Right cardiac atrium (tissue), 5 donors: ENCODE measurements at places on chromosomes 11 and 22. TPM values are rescaled to one million over a fixed set of nuclear protein-coding genes. Genes with fewer than 3 reads are reported as not detected.

GRCh38 chr11:71164186-71164585 lies 88.2 kb downstream of the SHANK2 start:
- DNase-seq = no peak

- DNase-seq = no peak
Measured at GRCh38 chr22:45704648-45705047, 33.0 kb downstream of the ATXN10 start.

- no peak for DNase-seq
Measured at GRCh38 chr22:24554313-24555164, at the start of gene GUCD1. Gene GUCD1, minus strand, starts transcription at chr22:24555138. Its CDS starts 147 bp downstream, at chr22:24554991.

DNA sequence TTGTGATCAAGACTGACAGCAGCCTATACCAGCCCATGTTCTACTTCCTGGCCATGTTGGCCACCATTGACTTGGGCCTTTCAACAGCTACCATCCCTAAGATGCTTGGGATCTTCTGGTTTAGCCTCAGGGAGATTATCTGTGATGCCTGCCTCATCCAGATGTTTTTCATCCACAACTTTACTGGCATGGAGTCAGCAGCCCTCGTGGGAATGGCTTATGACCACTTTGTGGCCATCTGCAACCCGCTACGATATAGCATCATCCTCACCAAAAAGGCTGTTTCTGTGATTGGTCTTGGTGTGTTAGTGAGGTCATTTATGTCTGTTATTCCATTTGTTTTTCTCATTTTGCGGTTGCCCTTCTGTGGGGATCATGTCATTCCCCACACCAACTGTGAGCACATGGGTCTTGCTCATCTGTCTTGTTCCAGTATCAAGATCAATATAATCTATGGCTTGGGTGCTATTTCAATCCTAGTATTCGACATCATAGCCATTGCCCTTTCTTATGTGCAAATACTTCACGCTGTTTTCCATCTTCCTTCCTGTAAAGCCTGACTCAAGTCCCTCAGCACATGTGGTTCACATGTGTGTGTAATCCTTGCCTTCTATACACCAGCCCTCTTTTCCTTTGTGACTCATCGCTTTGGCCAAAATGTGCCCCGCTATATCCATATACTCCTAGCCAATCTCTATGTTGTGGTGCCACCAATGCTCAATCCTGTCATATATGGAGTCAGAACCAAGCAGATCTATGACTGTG lies 23.6 kb downstream of the OR52E1 start:
- no peak for DNase-seq

DNA sequence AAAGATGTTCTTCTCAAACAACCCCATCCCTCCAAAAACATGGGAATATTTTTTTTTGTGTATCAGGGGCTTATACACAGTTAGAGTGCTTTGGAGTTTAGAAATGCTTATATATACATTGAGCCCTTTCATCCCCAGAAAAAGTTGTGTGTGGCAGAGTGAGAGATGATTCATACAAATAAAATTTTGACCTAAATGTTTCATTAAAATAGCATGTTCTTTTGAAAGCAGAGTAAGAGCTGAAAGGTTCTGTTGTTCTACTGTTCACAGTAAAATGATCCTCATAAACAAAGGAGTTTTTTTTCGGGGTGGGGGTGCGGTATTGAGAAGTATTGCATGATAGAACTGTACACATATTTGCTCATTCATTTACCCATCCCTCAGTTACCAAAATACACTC lies 512.4 kb downstream of the DLG2 start:
- no peak for DNase-seq

GRCh38 chr11:501683-502287 lies 5.3 kb downstream of the RNH1 start:
- no peak for DNase-seq

DNA sequence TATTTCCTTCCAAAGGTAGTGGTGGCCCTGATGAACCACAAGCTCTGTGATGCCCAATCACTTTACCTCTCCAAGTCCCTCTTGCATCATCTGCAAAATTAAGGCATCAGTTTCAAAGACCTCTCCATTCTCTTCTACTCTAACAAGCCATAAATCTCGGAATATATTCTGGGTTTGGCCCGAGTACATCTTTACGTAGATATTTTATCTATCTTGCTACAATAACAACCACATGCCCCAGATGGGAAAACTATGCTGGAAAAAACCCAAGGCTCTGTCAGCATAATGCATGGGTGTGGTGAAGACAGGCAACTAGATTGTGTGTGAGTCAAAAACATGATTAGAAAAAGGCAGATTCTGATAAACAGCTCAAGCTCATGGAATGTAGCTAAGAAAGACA lies 228.2 kb upstream of the BLID start:
- peak; percentile 59 for DNase-seq

- DNase-seq = peak; percentile 44
Measured at GRCh38 chr11:64360448-64360921, 1.5 kb downstream of the RPS6KA4 start.

DNA sequence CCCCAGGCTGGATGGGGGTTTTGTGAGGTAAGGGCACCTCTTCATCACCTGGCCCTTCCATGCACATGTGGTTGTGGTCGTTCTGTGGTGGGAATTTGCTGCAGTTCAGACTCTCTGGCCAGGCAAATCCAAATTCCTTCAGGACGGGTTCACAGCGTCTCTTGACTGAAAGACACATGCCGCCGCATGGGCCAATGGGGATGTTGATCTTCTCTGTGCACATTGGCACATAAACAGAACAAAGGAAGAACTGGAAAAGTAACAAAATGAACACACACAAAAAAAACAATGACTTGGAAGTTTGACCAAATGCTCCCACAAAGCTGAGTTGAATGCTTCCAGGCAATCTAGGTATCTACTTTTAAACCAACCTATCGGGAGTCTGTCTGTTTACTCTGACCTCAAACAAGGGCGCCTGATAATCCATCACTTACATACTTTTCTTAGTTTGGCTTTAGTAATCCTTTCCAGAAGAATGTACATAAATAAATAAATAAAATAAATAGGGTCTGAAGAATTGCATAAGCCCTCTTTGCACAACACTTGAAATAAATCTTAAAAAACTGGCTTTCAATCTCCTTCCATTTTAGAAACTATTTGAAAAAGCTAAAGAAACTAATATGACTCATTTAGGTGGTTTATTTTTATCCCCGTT lies 2.8 kb downstream of the FZD4 start:
- DNase-seq = no peak

The RNF26 gene
- total RNA-seq = 16.0 TPM

The CLCF1 gene
- total RNA-seq = 2.9 TPM

The FHIP1B gene
- total RNA-seq = 14.1 TPM

The OSBP gene
- total RNA-seq = 40.6 TPM

The TRIM6 gene
- 2.2 TPM for total RNA-seq

The MMP7 gene
- not detected for total RNA-seq

The CADM1 gene
- total RNA-seq = 25.4 TPM

The LRRC56 gene
- total RNA-seq = 0.36 TPM

The NXPE1 gene
- total RNA-seq = not detected

The YPEL4 gene
- total RNA-seq = 0.65 TPM
